ENCODE measurements at places on chromosomes 1 and 21.

GRCh38 chr1:154182344-154183045 is 9.4 kb downstream of the TPM3 start:
- peak; percentile 69 for DNase-seq

- DNase-seq: no peak
Observed at GRCh38 chr1:185063719-185064118, 18.4 kb downstream of the RNF2 start.

GRCh38 chr1:54800899-54801759 is at the start of gene TTC22:
Gene TTC22 (minus strand): TSS chr1:54801323. CDS start chr1:54801163, 160 bp downstream.
- peak; percentile 73 for DNase-seq

DNA sequence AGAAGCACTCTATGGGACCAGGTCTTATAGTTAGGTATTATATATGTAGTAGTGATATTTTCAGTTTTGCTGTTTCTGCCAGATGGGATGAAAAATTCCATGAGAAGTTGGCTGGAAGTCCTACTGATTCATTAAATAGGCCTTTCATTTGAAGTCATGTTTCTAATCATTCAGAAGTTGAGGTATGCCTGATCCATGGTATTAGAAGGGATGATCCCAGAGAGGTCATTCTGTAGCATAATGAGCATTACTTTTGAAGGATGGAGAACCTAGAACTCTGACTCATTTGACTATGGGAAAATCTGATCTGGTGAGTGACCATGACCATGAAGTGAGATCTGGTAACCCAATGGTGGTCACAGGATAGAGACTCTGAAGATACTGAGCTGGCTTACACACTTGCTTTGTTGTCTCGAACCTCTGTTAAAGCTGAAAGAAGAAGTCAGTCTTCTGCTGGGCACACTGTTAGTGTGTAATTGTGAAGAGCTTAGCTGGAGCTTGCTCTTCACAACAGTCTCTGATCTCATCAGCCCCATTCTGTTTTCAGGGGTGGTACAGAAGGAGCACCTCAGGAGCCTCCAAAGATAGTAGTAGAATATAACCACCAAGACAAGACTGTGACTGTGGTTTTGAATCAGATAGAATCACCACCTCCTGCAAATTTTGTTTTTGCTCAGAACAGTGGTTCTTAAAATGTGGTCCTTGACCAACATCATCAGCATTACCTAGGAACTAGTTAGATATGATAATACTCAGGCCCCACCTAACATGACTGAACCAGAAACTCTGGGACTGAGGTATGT is 9.0 kb downstream of the MGST3 start:
- DNase-seq: no peak

- DNase-seq: peak; percentile 76
Observed at GRCh38 chr1:151340870-151341754, 5.9 kb downstream of the RFX5 start.

DNA sequence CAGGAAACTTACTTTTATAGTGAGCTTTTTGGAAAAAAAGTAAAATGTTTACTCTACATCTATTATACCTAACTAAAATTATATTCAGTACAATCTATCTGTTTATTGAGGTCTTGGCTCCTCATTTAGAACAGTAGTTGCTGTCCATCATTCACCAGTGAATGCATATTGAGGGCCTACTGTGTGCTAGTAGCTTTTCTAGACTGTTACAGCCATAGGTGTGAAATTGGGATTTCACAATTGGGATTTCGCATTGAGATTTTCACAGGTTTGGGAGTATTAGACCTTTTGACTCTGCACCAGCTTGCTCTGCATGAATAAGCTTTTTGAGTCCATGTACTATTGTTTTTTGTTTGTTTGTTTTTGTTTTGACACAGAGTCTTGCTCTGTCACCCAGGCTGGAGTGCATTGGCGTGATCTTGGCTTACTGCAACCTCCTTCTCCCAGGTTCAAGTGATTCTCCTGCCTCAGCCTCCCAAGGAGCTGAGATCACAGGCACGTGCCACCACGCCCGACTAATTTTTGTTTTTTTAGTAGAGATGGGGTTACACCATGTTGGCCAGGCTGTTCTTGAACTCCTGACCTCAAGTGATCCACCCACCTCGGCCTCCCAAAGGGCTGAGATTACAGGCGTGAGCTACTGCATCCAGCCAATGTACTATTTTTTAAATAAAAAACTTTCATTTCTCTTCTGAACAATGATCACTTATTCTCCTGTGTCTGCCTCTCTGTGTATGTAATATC is 47.2 kb upstream of the ERRFI1 start:
- no peak for DNase-seq

Measured in CD4-positive, alpha-beta T cell treated with Interleukin-15 for 4 hours (primary cell).